ENCODE measurements at places on chromosomes 1 and 21.

DNA sequence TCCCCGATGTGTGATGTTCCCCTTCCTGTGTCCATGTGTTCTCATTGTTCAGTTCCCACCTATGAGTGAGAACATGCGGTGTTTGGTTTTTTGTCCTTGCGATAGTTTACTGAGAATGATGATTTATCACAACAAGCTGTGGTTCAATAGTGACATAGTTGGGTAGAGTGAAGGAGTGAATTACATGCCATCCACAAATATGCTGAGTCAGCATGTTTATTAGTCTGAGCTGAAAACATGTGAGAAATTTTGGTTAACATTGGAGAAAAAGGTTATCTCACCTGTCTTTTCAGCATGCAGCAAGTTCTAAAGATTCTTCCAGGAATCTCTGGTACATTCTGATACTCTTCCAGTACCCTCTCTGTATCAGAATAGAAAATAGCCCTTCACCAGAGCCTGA, 19.0 kb downstream of the OR2L3 start:
- DNase-seq = no peak

DNA sequence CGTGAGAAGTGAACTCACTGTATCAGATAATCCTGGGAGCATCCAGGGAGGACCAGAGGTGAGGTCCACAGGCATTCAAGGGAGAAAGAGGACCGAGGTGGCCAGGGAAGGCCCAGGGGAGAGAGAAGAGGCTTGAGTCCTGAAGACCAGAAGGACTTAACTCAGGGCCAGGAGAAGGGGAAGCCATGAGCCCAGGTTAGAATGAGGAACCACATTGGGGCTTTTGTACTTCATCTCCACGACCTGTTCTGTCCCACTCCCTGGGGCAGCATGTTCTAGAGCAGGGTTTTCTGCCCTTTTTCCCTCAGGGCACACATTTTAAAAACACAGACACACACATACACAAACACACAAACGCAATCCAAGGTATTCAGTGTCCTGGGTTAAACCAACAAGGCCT, 8.4 kb downstream of the LGR6 start:
- DNase-seq = no peak

- no peak for DNase-seq
Measured at GRCh38 chr1:10257851-10258250, 47.5 kb downstream of the KIF1B start.

DNA sequence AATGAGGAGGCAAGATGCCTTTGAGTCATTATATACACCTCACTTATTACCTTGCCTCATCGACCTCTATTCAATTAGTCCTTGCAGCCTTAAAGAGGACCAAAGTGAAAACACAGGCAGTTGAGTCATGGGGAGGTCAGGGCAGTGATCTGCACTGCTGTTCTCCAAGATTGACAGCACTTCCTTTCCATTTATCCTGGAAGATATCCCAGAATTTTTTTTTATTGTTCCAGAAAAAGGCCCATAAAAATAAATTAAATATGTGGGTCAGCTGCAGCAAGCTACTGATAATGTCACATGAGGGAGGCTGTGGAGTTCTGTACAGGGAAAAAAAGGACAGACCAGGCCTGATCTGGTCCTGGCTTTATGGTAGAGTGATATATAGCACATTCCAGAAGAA, 33.2 kb upstream of the CDC42BPA start:
- no peak for DNase-seq

GRCh38 chr1:244140420-244140819, 89.3 kb downstream of the ZBTB18 start:
- no peak for DNase-seq

DNA sequence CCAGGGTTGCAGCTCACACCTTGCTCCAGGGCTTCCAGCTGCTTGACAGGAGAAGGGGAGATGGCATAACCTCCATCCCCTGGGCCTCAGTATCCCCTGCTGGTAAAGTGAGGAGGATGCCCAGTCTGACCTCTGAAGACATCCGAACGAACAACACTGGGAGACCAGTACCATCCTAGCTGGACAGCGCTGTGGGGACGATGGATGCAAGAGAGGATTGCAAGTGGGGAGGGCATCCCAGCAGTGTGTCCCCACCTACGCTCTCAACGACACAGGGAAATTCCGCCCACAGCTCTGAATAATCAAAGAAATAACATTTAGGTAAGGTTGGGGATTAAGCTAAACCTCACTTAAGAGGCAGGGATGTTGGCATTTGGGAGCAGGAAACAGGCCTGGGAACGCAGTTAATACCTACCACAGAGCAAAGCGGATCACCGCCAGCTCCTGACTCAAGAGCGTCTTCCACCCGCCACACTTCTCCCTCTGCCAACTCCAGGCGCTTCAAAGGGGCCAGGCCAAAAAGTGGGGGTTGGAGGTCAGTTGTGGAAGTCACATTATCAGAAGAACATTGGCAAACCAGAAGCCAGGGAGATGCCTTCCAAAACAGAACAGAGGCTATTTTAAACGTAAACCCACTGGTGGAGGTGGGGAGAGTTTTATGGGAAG, 47.6 kb downstream of the SSBP3 start:
- DNase-seq = no peak

DNA sequence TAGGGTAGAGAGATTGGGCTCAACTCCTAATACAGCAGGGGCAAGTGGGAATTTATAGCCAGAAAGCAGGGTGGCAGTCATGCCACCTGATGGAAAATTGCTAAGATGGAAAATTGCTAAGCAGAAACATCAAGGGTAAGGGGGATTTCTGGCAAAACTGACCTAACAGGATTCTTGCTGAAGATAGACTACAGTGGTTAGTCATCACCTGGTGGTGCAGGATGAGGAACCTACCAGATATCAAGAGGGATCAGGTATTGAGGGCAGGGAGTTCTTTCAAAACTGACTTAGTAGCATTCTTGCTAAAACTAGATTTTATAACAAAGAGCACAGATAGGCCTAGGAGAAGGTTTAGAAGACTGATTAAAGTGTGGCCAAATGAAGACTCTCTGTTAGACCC, 292.9 kb downstream of the PLPP3 start:
- no peak for DNase-seq

GRCh38 chr1:161792740-161793139, 26.6 kb downstream of the ATF6 start:
- peak; percentile 64 for DNase-seq

GRCh38 chr1:195185736-195186135, 1422.5 kb downstream of the KCNT2 start:
- no peak for DNase-seq

- no peak for DNase-seq
Measured at GRCh38 chr1:41110736-41111135, 89.2 kb upstream of the SLFNL1 start.

- DNase-seq = no peak
Measured at GRCh38 chr1:30407865-30408580, 315.4 kb downstream of the MATN1 start.

- DNase-seq = no peak
Measured at GRCh38 chr1:160863061-160863773, 530 bp upstream of the CD244 start.

- no peak for DNase-seq
Measured at GRCh38 chr21:34908419-34909055, 140.6 kb downstream of the RUNX1 start.

GRCh38 chr1:65279070-65279779, 30.1 kb upstream of the DNAJC6 start:
- no peak for DNase-seq

DNA sequence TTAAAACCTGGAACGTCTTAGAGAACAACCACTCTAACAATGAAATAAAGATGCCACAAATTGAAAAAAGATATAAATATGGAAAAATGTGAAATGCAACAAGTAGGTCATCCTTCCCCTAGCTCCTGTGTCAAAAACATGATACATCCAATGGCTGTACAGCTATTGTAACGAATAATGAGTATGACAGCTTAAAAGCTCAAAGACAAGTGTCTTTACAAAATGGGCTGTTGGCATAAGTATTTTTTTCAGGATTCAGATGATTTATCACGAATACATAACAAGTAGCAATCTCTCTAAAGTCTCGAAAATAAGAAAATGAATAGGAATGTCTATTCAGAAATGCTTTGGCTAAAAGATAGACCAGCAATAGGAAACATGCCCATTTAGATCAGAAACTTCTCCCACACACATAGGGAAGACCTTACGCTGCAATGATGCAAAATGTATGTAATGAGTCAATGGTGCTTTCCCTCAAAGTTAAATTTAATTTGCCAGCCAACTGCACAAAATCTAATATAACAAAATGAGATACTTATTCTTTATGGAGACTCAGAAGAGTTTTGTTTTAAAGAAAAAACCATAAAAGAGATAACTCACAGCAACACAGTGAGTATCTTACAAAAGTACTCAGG, 8.3 kb downstream of the TGFBR3 start:
- DNase-seq = no peak

GRCh38 chr21:31656199-31657095, 3.0 kb upstream of the SOD1 start:
- DNase-seq = no peak

- DNase-seq = no peak
Measured at GRCh38 chr1:182720463-182720862, 36.1 kb upstream of the RGS8 start.

DNA sequence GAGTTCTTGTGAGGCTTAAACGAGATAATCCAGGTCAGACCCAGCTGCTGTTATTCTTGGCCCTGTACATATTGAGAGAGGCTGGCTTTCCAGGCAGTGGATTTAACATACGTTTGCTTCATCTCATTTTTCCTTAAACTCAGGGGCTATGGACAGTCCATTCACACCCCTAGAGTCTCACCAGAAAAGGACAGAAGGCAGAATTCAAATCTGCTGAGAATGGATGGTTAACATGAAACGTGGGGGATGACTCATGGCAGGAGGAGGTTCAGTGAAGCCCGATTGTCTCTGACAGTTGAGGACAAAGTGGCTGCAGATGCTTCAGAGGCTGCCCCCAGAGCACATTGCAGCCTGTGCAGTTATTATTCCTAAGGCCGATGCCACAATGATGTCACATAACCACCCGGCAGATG, 39.5 kb downstream of the TGFB2 start:
- no peak for DNase-seq

DNA sequence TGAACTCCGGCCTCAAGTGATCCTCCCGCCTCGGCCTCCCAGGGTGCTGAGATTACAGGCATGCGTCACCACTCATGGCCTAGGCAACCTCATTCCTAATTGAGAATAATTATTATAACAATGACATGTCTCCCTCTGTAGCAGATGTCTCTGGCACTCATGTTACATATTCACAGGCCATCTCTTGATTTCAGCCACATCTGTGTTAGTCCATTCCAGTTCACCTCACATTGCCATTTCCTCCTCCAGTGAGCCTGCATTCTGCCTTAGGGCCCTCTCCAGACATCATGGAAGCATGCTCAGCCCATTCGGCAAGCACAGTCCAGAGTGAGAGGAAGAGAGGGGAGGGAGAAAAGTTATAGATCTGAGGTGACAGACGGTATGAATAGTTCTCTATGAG, 32.5 kb downstream of the CDKN2C start:
- DNase-seq = no peak

DNA sequence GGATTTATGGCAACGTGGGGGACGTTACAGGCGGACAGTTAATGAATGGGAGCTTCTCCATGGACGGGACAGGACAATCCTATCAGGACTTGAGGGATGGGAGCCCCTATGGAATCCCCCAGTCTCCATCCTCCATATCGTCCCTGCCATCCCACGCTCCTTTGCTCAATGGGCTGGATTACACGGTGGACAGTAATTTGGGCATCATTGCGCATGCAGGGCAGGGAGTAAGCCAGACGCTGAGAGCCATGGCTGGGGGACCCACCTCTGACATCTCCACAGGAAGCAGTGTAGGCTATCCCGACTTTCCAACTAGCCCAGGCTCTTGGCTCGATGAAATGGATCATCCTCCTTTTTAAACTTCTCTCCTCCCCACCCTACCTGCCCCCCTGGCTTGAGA, 44.2 kb downstream of the LHX4 start:
- DNase-seq = no peak

GRCh38 chr1:47709019-47709871, 271.4 kb downstream of the FOXD2 start:
- peak; percentile 5 for DNase-seq

GRCh38 chr1:231317306-231318014, 20.2 kb downstream of the EXOC8 start:
- DNase-seq = no peak

DNA sequence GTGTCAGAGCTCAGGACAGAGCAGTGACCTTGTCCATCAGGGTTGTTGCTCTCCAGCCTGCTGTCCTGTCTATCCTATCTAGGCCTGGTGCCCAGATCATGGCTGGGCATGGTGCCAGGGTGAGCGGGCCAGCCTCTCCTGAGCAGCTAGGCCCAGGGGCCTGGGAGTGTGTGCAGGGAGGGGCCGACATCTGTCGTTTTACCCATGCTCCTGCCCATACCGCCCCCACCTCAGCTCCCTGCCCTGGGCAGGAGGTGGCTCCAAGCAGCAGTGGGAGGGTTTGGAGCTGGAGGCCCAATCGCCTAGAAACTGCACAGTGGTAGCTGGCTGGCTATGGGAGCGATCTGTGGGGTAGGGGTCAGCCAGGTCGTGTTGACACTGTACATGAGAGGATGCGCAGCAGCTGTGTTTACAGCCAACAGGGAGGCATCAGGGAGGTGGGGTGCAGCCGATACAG, 6.5 kb downstream of the INSRR start:
- no peak for DNase-seq

GRCh38 chr1:21821385-21822019, 9.4 kb downstream of the LDLRAD2 start:
- DNase-seq = no peak

GRCh38 chr1:29397981-29398380, 161.7 kb downstream of the PTPRU start:
- no peak for DNase-seq

GRCh38 chr1:97726386-97726785, 194.4 kb downstream of the DPYD start:
- no peak for DNase-seq

DNA sequence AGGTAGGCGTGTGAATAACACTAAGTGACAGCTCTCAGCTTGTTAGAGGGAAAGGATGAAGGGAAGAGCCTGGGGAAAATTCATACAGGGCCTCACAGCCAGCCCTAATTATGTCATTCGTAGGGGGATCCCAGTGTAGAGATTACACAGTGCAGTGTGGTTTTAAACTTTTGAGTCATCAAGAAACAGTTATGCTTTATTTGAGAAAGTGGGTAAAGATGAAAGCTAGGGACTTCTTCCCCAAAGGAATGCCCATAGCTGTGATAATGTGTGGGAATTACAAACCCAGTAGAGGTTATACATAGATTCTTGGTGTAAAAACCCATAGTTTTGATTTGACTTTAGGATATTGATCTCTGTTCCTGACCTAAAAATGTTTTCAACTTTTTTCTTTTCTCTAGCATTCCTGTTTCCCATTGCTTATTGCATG, 1.9 kb downstream of the TTF2 start:
- peak; percentile 54 for DNase-seq

DNA sequence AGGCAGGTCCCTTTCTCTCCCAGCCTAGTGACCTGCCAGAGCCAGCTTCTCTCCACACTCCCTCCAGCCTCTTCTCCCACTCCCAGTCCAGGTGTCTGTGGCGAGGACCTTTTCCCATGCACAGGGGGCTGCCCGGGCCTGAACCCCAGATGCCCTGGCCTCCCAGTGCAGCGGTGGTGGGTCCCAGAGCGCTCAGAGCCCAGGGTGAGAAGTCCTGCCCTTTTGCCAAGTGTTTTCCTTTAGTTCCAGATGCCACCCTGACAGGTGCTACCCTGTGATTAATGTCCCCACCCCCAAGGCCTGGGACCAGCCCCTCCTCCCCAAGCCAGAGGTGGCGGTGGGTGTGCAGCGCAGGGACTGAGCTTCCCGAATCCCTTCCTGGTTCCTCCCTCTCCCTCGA, 90.4 kb downstream of the PAX7 start:
- DNase-seq = no peak

GRCh38 chr1:55634516-55634915, 419.4 kb upstream of the USP24 start:
- DNase-seq = no peak

- DNase-seq = no peak
Measured at GRCh38 chr1:13585612-13585991, 2.0 kb downstream of the PDPN start.

Data from CD4-positive, alpha-beta T cell treated with Interleukin-17A for 1 hour (primary cell).